A549 treated with DMSO at 1 μM for 4 hours (cell line): ENCODE measurements at places on chromosomes 3 and 15. TPM values are rescaled to one million over a fixed set of nuclear protein-coding genes. Genes with fewer than 3 reads are reported as not detected.

Gene CRABP1
- total RNA-seq = 1.0 to 2.0 TPM (median 1.6 TPM) in 5 replicates

Gene IQCF5
- not detected in 5 replicates for total RNA-seq

Gene UNC13C
- total RNA-seq = not detected in 5 replicates

Gene GOLGA8S
- 0.07 to 0.18 TPM (median 0.17 TPM) in 5 replicates for total RNA-seq

Gene CKMT1A
- 2.2 to 3.1 TPM (median 2.7 TPM) in 5 replicates for total RNA-seq

Gene FOXB1
- total RNA-seq = not detected in 5 replicates

Gene GPR62
- 0.06 TPM in 1 of 5 replicates, not detected in the others for total RNA-seq

Gene LMAN1L
- total RNA-seq = not detected in 5 replicates

Gene CACNA1D
- total RNA-seq = 0.68 to 1.6 TPM (median 0.98 TPM) in 5 replicates

Gene ANKRD34C
- total RNA-seq = not detected in 5 replicates

Gene ITIH1
- total RNA-seq = not detected in 5 replicates

Gene GRAMD1C
- total RNA-seq = 0.31 to 1.4 TPM (median 0.71 TPM) in 5 replicates

Gene EFCAB12
- 0.40 to 0.67 TPM (median 0.51 TPM) in 5 replicates for total RNA-seq

Gene SLC9A9
- total RNA-seq = 0.17 to 0.48 TPM (median 0.21 TPM) in 4 of 5 replicates, not detected in the other

Gene EFCC1
- not detected in 5 replicates for total RNA-seq

Gene TPRG1
- 0.14 to 0.55 TPM (median 0.24 TPM) in 5 replicates for total RNA-seq

Gene IL17RB
- 0.81 to 1.3 TPM (median 1.0 TPM) in 5 replicates for total RNA-seq

Gene HRG
- not detected in 5 replicates for total RNA-seq

Gene WNT7A
- total RNA-seq = 0.19 to 0.24 TPM (median 0.22 TPM) in 5 replicates
